ENCODE measurements at places on chromosomes 5 and 9.

DNA sequence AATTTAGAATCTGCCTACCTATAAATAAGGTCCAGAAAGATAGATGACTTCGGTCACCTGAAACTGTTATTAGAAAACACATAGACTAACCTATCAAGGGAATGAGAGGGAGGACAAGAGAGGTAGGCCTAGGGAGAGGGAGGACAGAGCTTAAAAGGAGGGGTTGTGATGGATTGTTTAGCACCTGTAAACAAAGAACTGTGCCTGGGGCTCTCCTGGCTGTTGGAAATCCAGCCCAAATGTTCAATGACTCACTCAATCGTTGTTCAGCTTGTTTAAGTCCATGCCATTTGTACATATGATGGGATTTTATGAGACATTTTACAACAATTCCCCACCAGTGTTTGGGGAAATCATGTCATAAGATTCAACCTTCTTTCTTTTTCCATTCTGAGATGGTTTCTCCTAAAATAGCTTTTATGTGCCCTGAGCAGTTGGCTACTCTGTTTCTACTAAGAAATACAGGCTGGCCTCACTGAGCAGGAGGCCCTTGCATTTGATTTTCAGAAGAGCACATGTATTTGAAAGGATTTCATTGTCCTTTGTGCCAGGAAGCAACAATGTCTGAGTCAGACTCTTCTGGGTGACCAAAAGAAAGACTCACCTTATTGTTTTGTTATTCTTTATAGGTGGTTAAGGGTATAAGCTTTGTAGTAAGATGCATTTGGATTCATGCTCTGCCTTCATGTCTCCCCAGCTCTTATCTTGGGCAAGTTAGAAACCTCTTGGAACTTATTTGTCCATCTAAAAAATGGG is 48.2 kb upstream of the GPR151 start:
- DNase-seq, result no peak

- DNase-seq, result no peak
These were observed 97.9 kb downstream of the SV2C start for GRCh38 chr5:76180814-76181805.

- no peak for DNase-seq
These were observed 180.2 kb downstream of the HSPA4 start for GRCh38 chr5:133232011-133232410.

DNA sequence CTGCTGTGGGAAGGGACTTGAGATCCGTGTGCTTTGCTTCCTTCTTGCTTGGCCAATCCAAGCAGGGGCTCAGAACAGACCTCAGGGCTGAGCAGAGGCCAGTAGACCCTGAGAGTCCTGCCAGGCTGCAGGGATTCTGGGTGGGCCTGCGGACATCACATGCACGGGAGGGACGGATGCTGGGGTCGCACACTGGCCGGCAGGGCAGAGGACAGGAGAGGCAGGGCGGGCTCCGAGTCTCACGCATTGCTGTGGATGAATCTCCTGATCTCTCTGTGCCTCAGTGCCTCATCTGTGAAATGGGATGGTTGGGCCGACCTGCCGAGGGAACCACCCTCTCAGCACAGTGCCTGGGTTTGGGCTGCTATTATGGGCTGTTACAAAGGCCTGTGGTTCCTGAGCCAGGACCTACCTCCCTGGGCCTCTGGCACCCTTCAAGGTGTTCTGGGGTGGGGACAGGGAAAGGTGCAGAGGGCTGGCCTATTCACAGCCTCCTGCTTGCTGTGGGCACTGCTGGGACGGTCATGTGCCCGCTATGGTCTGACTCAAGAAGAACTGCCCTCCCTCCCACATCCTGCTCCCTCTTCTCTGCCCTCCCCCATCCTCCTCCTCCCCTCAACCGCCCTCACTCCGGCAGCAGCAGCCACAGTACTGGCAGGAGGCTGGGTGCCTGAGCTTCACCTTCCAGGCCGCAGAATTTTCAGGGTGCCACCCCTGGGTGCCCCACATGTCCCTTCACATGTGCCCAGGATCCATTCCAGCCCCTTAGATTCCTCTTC is 43.3 kb downstream of the NCS1 start:
- no peak for DNase-seq
